GM04504 (cell line): ENCODE measurements at places on chromosomes 1 and 21.

DNA sequence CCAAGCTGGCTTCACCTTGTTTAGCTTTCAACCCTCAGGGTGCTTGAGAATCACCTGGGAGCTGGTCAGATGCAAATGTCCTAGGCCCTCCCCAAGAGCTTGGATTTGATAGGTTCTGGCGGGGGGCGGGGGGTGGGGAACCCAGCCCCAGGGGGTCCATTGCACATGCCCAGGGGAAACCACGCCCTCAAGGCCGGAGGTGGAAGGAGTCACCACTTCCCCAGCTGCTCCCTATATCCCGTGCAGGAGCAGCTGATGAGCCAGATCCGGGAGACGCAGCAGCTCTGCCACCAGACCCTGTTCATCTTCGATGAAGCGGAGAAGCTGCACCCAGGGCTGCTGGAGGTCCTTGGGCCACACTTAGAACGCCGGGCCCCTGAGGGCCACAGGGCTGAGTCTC is 5.8 kb downstream of the TOR3A start:
- DNase-seq: no peak

- DNase-seq: no peak
These were observed 231.1 kb upstream of the RUNX1 start for GRCh38 chr21:35280231-35280630.

DNA sequence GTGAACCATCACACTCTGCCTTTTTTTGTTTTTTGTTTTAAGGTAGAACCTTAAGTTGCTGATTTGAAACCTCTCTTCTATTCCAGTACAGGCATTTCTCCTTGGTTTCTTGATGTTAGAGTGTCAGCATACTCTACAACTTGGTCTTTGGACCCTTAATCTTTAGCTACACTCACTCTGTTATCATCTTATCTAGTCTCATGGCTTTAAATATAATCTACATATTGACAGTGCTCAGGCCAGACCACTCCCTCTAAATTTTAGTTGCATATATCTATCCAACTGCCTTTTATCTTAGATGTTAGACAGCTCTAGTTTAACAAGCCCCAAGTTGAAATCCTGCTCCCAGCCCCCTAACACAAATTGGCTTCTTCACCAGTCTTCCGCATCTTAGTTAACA is 22.1 kb downstream of the NME7 start:
- DNase-seq: no peak

DNA sequence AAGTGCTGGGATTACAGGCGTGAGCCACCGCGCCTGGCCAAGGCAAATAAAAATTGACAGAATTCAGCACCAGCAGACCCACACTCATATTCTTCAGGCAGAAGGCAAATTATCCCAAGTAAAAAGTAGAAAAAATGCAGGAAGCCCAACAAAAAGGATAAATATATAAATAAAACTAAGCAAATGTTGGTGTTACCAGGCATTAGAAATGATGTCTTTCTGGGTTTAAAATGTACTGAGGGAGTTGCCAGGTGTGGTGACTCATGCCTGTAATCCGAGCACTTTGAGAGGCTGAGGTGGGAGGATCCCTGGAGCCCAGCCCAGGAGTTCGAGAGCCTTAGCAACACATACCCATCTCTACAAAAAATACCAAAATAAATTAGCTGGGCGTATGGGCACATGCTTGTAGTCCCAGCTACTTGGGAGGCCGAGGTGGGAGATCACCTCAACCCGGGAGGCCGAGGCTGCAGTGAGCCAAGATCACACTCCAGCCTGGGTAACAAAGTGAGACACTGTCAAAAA is 6.3 kb downstream of the INTS11 start:
- DNase-seq: peak; percentile 93

DNA sequence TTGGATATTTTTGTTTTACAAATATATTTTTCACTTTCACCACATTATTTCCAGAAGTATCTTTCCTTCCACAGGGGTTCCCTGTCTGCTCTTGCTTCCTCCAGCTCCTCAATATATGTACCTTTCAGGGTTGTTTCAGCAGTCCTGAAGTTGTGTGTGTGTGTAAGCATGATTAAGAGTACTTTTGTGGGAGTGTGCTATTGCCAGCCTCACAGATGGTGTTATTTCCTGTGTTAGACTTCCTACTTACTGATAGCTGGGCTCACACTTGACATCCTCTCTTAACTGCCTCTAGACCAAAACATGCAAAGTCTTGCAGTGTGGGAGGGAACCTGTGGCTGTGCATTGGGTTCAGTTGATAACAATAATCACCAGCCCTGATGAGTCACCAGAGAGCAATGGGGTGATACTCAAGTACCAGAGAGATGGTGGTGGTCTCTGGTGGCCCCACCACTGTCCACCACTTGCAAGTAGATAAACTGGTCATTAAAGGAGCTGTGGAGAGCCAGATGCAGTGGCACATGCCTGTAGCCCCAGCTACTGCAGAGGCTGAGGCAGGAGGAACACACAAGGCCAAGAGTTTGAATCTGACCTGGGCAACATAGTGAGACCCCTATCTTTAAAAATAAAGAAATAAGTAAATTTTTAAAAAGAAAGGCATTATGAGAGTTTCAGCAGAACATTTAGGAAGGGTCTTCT is 126.7 kb downstream of the NR5A2 start:
- no peak for DNase-seq

DNA sequence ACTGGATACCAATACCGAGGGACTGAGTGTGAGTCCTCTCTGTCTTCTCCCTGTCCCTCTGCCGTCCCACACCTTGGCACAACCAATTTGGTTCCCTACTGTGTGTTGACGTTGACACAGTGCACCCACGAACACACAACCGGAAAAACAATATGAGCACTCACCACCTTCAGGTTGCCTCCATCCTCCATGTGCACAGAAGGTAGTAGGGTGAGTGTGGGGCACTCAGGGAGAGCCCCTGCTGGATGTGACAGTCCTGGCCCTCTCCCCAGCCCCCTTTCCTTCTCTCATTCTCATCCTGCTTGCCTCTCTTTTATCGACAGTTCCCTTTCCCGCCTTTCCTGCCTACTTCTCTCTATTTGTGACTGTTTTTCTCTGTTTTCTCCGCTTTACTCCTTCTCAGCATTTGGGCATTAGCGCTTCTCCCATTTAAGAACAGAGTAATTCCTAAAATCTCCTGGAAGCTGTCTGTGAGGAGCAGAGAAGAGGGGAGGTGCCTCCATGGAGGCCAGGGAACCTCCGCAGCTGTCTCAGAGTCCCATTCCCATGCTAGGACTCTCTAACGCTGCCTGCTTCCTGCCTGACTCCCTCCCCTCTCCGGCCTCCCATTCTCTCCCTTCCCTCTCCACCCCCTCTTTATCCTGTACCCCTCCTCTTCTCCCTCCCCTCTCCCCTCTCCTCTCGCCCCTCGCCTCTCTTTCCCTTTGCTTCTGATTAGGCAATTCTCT is 16.4 kb downstream of the CADM3 start:
- no peak for DNase-seq

DNA sequence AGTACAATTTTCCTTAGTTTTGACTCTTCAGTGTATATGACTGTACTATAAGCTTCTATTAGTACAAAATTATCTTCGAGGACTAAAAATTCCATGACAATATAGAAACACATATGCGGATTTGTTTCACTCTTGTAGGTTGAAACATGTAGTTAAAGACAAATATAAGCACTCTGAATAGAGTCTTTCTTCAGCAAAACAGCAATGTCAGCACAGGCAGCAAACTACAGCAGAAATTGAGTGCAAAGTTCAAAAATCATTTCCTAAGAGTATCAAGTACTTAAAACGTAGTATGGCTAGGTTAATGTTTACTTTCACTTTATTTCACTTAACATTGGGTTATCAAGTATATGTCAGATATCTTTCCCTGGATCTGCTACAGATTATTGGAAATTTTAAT is 106.7 kb downstream of the FAF1 start:
- no peak for DNase-seq

GRCh38 chr1:10951961-10952360 is 60.5 kb upstream of the TARDBP start:
- no peak for DNase-seq
